ENCODE measurements at places on chromosomes 7 and 10.

DNA sequence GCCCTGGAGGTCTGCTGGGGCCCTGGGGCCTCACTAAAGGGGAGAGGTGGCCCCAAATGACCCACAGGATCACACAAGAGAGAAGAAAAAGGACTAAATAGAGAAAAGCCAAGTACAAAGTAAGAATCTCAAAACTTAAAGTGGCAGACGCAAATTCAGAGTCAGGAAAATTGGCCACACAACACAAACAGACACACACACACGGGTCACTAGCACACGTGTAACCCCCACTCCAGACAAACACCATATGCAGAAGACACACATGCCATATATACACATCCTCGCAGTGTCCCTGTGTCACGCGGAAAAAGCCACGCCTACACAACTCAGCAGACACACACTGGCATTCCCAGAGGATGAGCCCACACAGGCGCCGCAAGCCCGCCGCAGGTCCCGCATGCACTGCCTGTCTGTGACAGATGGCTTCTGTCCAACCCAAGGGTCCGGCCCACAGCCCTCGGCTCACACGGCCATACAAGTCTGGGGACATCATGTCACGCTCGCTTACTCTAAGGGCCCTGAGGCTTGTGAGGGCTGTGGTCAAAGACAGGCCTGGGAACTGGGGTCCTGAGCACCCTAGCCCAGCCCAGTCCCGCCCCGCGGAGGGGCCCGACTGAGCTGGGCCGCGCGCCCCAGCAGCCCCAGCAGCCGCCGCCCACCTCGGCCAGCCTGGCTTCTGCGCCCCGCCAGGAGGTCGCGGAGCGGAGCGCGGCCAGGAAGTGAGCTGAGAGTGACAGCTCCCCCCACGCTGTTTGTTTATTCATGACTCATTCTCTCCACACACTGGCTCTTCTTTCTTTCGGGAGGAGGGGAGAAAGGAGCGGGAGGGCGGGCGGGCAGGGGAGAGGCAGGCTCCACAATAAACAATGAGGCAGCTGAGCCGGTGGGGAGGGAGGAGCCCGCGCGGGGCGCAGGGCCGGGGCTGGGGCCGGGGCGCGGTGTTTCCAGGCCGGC is 95.5 kb upstream of the ZMIZ1 start:
- DNase-seq = peak; percentile 44

DNA sequence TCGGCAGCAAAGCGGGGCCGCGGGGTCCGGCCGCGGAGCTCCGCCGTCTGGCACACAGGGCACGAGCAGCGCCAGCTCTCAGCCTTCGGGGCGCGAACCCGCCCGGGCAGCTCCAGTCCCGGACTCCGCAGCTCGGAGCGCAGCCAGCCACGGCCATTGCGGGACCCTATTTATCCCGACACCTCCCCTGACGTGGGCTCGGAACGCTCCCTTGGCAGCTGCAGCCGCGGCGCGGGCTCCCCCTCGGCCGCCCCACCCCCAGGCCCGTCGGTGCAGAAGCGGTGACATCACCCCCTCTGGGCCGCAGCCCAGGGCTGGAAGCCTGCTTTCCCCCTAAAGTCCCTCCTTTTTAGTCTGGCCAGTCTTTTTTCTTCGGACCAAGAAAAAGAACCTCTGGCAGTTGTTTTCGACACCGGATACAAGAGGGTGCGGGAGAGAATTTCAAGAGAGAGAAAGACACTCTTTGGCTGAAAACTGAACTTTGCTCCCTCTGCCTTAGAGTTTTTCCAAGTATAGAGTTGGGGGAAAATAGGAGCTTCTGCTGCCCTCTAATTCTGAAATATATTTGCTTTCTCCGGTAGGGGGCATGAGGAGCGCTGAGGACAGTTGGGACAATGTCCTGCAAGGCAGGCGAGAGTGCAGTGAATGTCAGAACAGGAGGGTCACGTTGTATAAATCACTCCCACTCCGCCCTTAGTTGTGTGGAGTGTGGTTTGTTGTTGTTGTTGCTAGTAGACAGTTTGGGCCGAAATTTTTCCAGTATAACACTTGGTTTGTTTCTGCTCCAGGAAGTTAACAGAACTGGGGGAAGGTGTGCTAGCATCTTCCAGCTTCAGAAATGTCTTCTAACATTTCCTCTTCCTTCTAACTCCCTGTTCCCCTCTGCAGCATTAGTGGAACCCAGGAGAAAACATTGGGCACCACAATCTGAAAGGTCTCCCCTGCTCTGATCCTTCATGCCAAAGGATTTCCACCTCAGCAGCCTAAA is at the start of gene SFRP4:
TSS of gene SFRP4 (minus strand) at position 145 of the 988 bp plus-strand sequence. CDS start 280 bp downstream, outside the sequence.
- DNase-seq = no peak

DNA sequence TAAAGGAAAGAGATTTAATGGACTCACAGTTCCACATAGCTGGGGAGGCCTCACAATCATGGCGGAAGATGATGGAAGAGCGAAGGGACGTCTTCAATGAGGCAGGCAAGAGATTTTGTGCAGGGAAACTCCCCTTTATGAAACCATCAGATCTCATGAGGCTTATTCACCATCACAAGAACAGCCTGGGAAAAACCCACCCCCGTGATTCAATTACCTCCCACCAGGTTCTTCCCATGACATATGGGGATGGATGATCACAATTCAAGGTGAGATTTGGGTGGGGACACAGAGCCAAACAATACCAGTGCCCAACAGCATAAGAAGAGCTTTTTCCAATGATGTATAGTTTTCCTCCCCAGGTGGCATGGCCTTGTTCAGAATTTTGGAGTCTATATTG is 11.2 kb upstream of the C7orf33 start:
- no peak for DNase-seq

DNA sequence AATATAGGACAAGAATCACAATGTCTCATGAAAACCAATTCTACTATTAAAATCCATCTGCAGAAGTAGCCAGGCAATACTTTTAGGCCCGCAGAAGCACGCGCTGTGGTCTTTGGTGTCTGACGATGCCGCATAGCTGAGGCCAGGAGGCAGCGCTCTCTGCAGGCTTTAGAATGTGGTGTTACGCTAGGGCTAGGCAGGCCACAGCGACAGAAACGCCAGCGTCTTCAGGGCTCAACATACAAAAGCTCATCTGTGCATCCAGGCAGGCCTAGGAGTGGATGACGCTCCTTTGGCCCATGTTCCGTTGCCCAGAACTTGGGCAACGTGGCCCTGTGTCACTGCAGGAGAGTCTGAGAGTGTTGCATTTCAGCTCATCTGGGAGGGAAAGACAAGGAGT is 601.1 kb upstream of the FOXK1 start:
- no peak for DNase-seq

GRCh38 chr7:130037703-130038102 is 13.5 kb downstream of the ZC3HC1 start:
- DNase-seq = no peak

- no peak for DNase-seq
Observed at GRCh38 chr7:50352282-50352681, 47.8 kb downstream of the IKZF1 start.

DNA sequence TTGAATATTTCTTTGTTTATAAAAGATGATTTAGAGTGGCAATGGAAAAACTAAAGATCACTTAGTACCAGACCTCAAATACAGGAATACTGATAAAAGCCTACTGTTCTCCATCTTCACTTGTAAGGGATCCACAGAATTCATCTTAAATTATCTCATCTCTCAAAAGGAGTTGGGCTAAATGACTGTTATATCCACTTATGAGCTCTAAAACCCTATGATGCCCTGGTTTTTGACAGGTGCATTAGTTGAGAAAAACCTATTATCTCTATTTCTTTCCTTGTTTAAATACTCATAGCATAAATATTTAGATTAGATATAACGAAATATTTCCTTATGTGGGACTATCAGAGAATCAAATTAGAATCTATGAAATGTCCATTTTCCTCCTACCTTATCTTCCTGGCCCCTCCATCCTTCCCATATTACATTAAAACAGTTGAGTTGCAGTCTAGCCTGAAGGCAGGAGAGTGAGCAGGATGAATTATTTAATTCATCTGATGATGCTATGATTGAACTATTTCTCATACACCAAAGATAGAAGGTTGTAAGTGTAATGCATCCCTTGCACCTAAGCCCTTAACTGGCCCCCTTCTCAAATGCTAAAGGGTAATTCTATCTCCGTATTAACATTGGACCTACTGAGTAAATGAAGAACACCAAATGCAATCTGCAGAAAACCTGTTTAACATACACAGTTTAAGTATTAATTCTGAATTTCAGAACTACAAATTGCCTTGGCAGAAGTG is 29.7 kb downstream of the PPP3CB start:
- DNase-seq = no peak

GRCh38 chr10:46267132-46267985 is 19.4 kb upstream of the ANTXRL start:
- DNase-seq = no peak

DNA sequence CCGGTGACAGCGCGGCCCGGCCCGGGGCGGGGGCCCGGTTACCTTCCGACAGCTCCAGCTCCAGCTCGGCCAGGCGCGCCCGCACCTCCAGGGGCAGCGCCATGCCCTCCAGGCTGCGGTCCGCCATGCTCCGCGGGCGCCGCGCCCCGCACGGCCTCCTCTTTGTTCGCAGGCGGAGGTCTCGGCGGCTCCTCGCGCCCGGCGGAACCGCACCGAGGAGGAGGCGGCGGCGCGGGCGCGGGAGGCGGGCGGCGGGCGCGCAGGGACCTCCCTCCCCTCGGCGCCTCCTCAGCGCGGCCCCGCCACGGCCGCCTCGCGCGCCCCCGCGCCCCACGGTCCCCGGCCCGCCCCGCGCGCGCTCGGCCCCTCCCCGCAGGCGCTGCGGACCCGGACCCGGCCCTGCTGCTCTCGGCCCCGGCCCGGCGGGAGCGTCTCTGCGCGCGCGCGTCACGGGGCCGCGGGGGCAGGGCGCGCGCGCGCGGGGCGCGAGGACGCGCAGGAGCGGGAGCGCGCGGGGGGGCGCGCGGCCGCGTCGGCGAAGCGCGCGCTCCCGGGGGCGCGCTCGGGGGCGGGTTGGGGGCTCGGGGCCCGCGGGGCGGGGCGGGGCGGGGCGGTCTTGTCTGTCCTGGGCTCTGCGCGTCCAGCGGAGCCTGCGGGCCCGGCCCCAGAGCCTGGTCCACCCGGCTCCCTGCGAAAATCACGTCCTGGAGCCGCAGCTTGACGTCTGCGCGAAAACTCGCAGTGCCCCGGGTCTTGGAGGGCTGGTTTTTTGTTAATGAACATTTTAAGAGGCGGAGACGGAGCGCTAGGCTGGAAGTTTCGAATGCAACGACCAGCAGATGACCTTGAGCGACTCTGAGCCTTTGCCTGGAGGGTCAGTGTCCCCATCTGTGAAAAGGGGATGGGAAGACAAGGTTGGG is at the start of gene DIP2C:
TSS of gene DIP2C (minus strand) at position 217 of the 920 bp plus-strand sequence. CDS start at position 127, 90 bp downstream.
- DNase-seq = no peak

DNA sequence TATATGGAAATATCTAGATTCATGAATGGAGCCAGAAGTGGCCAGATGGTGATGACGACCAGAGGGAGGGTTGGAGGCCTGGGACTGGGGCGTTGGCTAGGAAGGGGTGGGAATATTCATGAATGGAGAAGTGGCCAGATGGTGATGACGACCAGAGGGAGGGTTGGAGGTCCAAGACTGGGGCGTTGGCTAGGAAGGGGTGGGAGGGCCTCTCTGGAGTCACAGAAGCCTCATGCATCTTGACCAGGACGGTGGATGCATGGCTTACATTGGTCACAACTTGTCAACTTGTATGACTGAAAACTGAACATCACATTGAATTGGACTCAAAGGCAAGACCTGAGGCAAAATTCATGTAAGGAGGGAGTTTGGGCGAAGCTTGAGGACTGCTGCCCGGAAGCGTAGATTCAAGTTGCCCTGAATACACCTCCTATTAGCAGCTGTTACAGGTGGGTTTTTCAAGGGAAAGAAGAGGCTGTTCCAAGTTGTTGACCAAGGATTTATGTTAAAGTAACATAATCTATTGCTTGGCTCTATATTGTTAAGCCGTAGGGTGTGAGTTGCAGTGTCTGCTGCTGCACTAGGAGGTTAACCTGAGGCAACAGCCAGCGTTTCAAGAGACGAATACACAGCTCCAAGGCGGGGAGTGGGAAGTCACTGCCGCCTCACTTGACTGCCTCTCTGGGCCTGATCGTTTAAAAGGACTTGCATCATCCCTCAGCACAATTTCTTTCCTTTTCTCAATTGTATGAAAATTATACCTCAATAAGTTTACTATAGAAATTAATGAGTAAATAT is 55.1 kb upstream of the FAM20C start:
- DNase-seq = no peak

- no peak for DNase-seq
Observed at GRCh38 chr10:15558136-15558535, 161.6 kb downstream of the ITGA8 start.

DNA sequence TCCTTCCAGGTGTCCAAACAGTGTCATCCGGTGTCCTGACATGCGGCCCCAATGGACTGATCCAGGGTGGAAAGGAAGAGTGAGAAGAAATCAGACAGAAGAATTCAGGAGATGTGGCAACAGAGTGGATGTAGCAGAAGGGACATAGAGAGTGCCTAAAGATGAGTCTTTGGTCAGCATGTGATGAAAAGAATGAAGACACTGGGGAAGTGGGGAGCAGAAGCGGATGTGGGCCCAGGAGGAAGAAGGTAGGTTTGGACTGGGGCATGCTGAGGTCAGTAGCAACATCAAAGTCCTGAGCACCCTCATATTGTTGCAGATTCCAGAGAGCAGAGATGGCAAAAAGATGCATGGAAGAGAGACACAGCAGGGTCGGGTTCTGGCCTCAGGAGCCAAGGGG is 71.8 kb upstream of the STEAP1B start:
- no peak for DNase-seq

GRCh38 chr10:62582804-62583208 is 208.6 kb downstream of the ZNF365 start:
- peak; percentile 25 for DNase-seq

DNA sequence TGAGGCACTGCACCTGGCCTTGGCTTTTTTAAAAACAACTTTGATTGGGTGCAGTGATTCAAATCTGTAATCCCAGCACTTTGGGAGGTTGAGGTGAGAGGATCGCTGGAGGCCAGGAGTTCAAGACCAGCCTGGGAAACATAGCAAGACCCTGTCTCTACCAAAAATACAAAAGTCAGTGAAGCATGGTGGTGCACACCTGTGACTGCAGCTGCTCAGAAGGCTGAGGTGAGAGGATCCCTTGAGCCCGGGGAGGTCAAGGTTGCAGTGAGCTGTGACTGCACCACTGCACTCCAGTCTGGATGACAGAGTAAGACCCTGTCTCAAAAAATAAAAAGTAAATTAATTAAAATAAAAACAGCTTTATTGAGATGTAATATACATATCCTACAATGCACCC is 84.9 kb downstream of the NPTX2 start:
- DNase-seq = no peak

DNA sequence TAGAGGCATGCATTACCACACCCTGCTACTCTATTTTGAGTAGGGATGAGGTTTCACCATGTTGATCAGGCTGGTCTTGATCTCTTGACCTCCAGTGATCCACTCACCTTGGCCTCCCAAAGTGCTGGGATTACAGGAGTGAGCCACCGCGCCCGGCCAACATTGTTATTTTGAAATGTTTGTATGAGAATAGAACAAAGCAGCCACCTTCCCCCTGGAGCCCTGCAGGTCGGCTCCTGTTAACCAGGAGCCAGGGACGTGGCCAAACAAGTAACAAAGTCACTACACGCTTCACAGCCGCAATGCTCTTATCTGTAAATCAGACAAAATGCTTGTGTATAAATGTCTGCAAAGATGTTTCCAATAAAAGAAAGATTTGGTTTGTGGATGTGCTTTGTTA is 295.4 kb downstream of the CNTNAP2 start:
- no peak for DNase-seq

- DNase-seq = no peak
Observed at GRCh38 chr7:47896809-47897423, 51.4 kb downstream of the PKD1L1 start.

Data from thoracic aorta (tissue), 2 donors.